Activated naive CD8-positive, alpha-beta T cell treated with anti-CD3 and anti-CD28 coated beads for 36 hours (primary cell): ENCODE measurements at places on chromosomes 1 and 21. TPM values are rescaled to one million over a fixed set of nuclear protein-coding genes. Genes with fewer than 3 reads are reported as not detected.

RHEX gene
- total RNA-seq: not detected

DNA sequence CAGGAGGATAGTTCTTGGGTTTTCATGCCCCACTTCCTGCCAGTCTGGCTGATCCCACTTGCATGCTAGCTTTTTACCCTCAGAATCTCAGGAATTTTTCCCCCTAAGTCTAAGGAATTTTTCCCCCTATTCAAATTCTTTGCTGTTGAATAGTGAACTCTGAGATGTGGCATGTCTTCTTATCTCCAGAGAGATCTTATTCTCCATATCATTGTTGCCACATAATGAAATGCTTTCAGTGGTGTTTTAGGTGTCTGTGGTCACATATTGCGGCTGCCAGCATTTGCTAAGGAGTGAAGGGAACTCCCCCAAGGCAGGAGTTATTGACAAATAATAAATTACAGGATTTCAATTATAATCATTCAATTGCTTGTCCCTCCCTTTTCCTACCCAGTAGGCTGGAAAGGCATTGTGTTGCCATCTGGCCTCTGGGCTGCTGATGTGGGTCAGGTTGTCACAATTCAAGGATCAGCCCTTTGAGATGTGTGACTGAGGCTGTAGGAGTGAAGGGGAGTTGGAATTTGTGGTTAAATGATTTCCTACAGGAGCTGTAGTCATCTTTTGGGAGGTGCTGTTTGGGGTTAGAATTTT is 3.9 kb upstream of the FLG start:
- DNase-seq: no peak

- DNase-seq: peak; percentile 85
Observed at GRCh38 chr1:145859491-145860023, 676 bp upstream of the PIAS3 start.

- DNase-seq: no peak
Observed at GRCh38 chr1:33231166-33231565, 25.1 kb upstream of the ZNF362 start.

LRRC39 gene
- 0.40 TPM for total RNA-seq
